ENCODE measurements at places on chromosomes 16 and 17. TPM values are rescaled to one million over a fixed set of nuclear protein-coding genes. Genes with fewer than 3 reads are reported as not detected.

DNA sequence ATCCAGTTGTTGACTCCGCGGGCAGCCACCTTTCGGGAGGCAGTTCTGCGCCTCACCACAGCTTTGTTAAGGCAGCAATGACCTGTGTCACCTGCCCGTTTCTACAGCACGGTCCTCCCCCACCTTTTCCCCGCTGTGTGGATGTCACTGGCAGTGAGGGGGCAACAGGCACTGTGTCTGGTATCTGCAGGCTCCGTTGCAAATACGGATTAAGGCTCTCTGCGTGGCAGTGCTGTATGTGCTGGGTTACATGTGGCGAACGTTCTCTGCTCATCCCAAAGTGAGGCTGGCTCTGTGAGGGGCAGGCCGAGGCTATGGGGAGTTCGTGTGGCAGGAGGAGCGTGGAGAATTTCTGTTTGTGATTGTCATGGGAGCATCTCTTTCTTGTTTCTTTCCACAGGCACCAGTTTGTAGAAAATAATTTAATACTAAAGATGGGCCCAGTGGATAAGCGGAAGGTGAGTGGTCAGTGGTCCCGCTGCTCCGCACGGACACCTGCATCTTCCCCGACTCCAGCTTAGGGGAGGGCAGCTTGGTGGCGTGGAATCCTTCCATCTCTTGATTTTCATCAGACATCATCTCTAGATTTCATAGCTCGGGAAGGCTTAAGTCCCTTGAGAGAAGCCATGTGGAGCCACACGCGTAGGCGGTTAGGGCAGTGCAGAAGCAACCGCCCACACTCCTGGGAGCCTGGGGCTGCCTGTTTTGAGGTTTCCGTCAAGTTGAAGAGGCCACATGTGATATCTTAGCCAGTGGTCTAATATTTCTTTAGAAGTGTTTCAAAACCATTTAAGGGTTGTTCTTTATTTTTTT is 57.8 kb downstream of the PDPK1 start:
- DNase-seq, result peak; percentile 1
- H3K36me3 ChIP-seq, result peaks cover 80% of the 10 kb centered on the region
- no peak overlapping the region for H3K4me3 ChIP-seq
- H3K4me1 ChIP-seq, result no peaks in the 10 kb centered on the region
- no peak overlapping the region for H3K27ac ChIP-seq

- no peaks in the 10 kb centered on the region for H3K4me1 ChIP-seq
- no peak overlapping the region for H3K27ac ChIP-seq
- H3K27me3 ChIP-seq, result no peaks in the 10 kb centered on the region
- no peak overlapping the region for H3K4me3 ChIP-seq
- H3K36me3 ChIP-seq, result no peaks in the 10 kb centered on the region
- DNase-seq, result no peak
Observed at GRCh38 chr17:27396045-27396444, 60.2 kb upstream of the KSR1 start.

- peaks cover 7% of the 10 kb centered on the region for H3K27me3 ChIP-seq
- no peak for DNase-seq
- H3K27ac ChIP-seq, result no peak overlapping the region
- peaks cover 57% of the 10 kb centered on the region for H3K36me3 ChIP-seq
- H3K4me3 ChIP-seq, result no peak overlapping the region
Observed at GRCh38 chr17:80998118-80998747, 6.6 kb downstream of the CHMP6 start.

DNA sequence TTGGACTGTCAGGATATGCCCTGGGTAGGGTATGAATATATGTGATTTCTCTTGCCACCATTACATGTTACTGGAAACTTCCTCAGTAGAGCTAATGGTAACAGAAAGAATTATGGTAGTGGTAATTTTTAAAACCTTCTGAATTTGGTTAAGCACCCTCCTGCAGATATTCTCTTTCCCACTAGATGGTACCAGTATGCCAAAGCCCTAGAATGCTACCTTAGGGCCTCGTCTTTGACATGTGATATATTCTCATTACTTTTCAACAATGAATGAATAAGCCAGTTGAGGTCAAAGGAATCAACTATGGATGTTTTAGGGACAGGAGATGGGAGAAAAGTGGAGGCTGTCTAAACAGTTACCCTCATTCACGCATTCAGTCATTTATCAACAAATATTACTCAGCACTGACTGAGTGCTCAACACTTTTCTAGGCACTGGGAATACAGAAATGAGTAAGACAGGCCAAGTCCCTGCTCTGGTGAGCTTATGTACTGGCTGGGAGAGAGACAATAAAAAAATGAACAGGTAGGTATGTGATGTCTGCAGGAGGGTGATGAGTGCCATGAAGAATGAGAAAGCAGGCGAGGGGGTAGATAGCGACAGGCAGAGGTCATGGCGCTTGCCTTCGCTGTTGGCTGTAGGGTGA is 14.7 kb downstream of the CDH13 start:
- no peak for DNase-seq
- no peaks in the 10 kb centered on the region for H3K36me3 ChIP-seq
- H3K27ac ChIP-seq, result no peak overlapping the region
- H3K27me3 ChIP-seq, result no peaks in the 10 kb centered on the region
- H3K4me3 ChIP-seq, result no peak overlapping the region

DNA sequence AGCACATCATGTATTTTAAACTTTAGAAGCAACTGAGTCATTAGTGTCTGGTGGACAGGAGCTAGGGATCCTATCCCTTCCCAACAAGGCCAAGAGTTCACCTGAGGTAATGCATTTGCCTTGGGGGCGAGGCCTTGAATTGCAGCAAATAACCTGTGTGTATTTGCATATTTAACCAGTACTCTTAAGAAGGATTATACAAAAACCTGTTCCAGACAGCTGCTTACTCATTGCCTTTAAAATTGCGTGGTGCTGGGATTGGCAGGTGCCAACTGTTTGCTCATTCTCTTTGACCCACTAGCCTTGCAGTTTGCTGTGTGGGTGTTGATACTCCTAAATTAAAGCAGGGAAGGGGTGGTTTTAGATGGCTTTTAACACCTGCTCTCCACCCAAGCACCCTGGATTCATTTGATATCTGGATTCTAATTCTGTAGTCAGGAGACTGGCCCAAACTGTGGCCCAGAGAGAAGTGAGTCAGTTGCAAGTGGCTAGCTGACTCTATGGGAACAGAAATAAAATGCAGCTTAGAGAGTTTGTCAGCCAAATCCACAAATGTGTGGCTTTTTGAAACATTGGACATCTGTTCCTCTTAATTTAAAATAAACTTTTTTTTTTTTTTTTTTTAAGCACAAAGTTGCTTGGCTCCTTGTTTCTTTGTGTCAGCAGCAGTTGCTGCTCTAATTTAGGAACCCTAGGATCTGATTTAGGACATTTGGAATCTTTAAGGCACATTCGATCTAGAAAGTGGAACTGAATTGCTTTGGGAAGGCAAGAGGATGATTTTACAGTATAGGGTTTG is 46.9 kb downstream of the TUBD1 start:
- peak overlapping the region; percentile 100 for H3K27ac ChIP-seq
- H3K4me3 ChIP-seq, result no peak overlapping the region
- H3K36me3 ChIP-seq, result peaks cover 16% of the 10 kb centered on the region
- H3K27me3 ChIP-seq, result no peaks in the 10 kb centered on the region
- DNase-seq, result peak; percentile 73
- H3K4me1 ChIP-seq, result peaks cover 29% of the 10 kb centered on the region

DNA sequence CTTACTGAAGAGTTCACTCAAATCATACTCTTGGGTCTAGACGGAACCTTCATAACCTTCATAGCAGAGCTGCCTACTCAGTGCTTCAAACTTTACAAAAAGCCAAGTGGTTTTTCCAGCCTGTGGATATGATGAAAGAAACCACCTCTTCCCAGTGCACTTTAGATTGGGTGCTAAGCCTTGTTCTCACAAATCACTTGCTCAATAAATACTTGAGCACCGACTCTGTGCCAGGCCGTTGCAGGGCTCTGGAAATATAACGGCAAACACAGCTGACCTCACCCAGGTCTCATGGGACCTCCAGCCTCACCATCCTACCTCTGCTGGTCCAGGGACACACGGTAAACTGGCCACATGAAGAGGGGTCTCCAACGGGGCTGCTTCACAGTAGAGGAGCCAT is 35.7 kb downstream of the CDRT4 start:
- H3K4me3 ChIP-seq, result no peak overlapping the region
- peaks cover 41% of the 10 kb centered on the region for H3K4me1 ChIP-seq
- peak overlapping the region; percentile 50 for H3K27ac ChIP-seq

- H3K27ac ChIP-seq, result no peak overlapping the region
- DNase-seq, result no peak
- H3K4me3 ChIP-seq, result no peak overlapping the region
- H3K36me3 ChIP-seq, result no peaks in the 10 kb centered on the region
- H3K4me1 ChIP-seq, result no peaks in the 10 kb centered on the region
Observed at GRCh38 chr17:22203208-22203715, 510.9 kb downstream of the KCNJ18 start.

GRCh38 chr17:8914554-8914953 is 47.1 kb upstream of the PIK3R6 start:
- no peak overlapping the region for H3K4me3 ChIP-seq
- H3K27me3 ChIP-seq, result peaks cover 45% of the 10 kb centered on the region
- no peak for DNase-seq
- H3K27ac ChIP-seq, result no peak overlapping the region

GRCh38 chr16:85663891-85664321 is 24.8 kb downstream of the GINS2 start:
- H3K36me3 ChIP-seq, result peaks cover 100% of the 10 kb centered on the region
- DNase-seq, result peak; percentile 78
- H3K4me3 ChIP-seq, result no peak overlapping the region
- no peaks in the 10 kb centered on the region for H3K4me1 ChIP-seq
- no peaks in the 10 kb centered on the region for H3K27me3 ChIP-seq

- no peak overlapping the region for H3K27ac ChIP-seq
- peaks cover 36% of the 10 kb centered on the region for H3K36me3 ChIP-seq
Observed at GRCh38 chr16:19515757-19516156, 6.1 kb downstream of the GDE1 start.

GRCh38 chr17:21183468-21183867 is 30.5 kb downstream of the TMEM11 start:
- H3K4me3 ChIP-seq, result no peak overlapping the region
- no peak for DNase-seq
- H3K4me1 ChIP-seq, result no peaks in the 10 kb centered on the region
- no peaks in the 10 kb centered on the region for H3K27me3 ChIP-seq
- peaks cover 53% of the 10 kb centered on the region for H3K36me3 ChIP-seq

GRCh38 chr16:57503366-57503765 is 17.1 kb upstream of the DOK4 start:
- H3K4me3 ChIP-seq, result no peak overlapping the region
- no peak for DNase-seq
- no peaks in the 10 kb centered on the region for H3K4me1 ChIP-seq
- H3K27ac ChIP-seq, result no peak overlapping the region
- no peaks in the 10 kb centered on the region for H3K27me3 ChIP-seq

- no peak overlapping the region for H3K4me3 ChIP-seq
- H3K27ac ChIP-seq, result peak overlapping the region; percentile 29
- H3K27me3 ChIP-seq, result no peaks in the 10 kb centered on the region
- H3K4me1 ChIP-seq, result peaks cover 19% of the 10 kb centered on the region
- no peaks in the 10 kb centered on the region for H3K36me3 ChIP-seq
Observed at GRCh38 chr17:67585077-67585602, 132.6 kb upstream of the NOL11 start.

DNA sequence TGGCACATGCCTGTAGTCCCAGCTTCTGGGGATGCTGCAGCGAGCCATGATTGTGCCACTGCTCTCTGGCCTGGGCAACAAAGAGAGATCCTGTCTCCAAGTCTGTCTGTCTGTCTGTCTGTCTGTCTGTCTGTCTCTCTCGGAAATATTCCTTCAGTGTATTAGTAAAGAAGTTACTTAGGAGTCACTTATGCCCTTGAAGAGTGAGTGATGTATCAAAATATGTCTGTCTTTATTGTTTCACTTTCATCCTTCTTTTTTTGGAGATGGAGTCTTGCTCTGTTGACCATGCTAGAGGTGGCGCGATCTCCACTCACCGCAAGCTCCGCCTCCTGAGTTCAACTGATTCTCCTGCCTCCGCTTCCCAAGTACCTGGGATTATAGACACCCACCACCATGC is 410.5 kb downstream of the WWOX start:
- DNase-seq, result no peak
- H3K4me3 ChIP-seq, result no peak overlapping the region
- peaks cover 10% of the 10 kb centered on the region for H3K4me1 ChIP-seq

DNA sequence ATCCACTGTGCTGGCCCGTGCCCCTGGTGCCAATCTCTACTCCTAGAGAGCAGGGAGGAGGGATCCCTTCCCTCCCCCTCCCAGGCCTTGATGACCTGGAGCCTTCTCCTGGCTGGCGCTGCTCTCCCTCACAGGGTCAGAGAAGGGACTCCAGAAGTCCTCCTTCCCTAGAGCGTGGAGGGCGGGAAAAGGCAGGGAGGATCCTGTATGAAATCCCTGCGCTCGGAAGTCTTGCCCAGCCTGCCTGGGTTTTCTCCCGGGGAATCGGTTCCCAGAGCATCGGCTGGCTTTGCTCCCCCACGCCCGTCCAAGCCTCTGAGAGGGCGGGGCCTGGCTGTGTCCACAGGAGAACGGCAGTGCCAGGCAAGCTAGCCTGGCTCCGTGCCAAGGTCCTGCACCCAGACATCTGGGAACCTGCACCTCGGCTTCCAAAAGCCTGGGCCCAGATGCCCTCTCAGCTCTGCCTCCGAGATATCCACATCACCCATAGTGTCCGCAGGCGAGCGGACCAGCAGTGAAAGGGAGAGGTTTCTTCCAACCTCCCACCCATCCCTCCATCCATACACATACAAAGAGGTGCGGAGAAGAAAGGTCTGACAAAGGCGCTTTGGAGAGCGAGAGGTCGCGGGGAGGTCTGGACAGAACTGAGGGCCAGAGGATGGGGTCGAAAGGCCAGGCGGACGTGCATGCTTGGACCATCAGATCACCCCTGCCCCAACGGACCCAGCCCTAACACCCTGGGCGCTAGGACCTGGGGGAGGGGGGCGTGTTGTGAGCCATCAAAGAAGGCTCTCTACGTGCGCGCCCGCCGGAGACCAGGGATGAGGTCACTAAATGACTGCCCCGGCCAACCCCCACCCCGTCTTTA is 1.1 kb downstream of the MPP2 start:
- DNase-seq, result peak; percentile 74
- H3K4me3 ChIP-seq, result peak overlapping the region; percentile 81
- peaks cover 31% of the 10 kb centered on the region for H3K4me1 ChIP-seq
- H3K27me3 ChIP-seq, result peaks cover 32% of the 10 kb centered on the region

GRCh38 chr17:75856062-75856756 is 1.1 kb upstream of the WBP2 start:
- peaks cover 45% of the 10 kb centered on the region for H3K4me1 ChIP-seq
- DNase-seq, result no peak

- no peak overlapping the region for H3K27ac ChIP-seq
- H3K27me3 ChIP-seq, result no peaks in the 10 kb centered on the region
- DNase-seq, result no peak
- peaks cover 6% of the 10 kb centered on the region for H3K4me1 ChIP-seq
Observed at GRCh38 chr17:48539177-48539576, 5.7 kb downstream of the HOXB2 start.

NPIPA8 gene
- total RNA-seq, result 21.7 TPM

IGF2BP1 gene
- total RNA-seq, result not detected

UTP4 gene
- 29.7 TPM for total RNA-seq

FOXN1 gene
- total RNA-seq, result not detected

PSMD3 gene
- total RNA-seq, result 13.4 TPM

SLC16A6 gene
- total RNA-seq, result 0.92 TPM

ENPP7 gene
- total RNA-seq, result not detected

RAPGEFL1 gene
- 33.3 TPM for total RNA-seq

C1QTNF8 gene
- not detected for total RNA-seq

ST6GALNAC2 gene
- 17.8 TPM for total RNA-seq

SEC14L5 gene
- not detected for total RNA-seq

MYH1 gene
- not detected for total RNA-seq

FAM83G gene
- 29.0 TPM for total RNA-seq

CES3 gene
- 13.6 TPM for total RNA-seq

FBXO39 gene
- total RNA-seq, result not detected

Measured in stomach (tissue), 19 donors.